Natural killer cell (primary cell): ENCODE measurements at places on chromosomes 11 and 22. TPM values are rescaled to one million over a fixed set of nuclear protein-coding genes. Genes with fewer than 3 reads are reported as not detected.

FUT4 gene
- total RNA-seq = 4.4 TPM

DNA sequence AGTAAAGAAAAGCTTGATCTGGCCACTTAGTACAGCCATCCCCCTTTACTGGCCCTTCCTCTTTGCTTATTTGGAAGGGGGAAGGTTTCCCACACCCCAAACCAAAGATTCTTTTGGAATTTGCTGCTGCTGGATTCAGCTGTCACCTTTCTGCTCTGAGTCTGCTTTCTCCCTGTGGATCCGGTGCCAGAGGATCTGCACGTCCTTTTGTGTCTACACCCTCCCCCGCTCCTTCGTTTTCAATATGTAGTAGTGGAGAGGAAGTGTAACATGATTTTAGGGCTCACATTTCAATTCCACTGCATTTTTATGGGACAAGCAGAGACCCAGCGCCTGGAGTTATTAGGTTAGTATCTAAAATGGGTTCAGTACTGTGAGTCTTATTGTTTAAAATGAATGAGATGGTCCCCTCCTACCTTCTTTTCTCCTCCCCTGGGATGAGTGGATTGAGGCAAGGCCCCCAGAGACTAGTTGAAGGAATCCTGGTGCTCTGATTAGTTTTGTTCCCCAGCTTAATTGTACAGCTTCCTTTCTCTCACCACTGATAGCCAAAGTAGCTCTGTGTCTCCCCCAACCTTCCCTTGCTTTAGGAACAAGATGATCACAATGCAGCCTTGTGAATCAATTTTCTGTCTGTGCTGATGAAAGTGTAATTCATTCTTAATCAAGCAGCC lies 30.5 kb upstream of the CABP7 start:
- peaks cover 32% of the 10 kb centered on the region for H3K36me3 ChIP-seq
- H3K4me3 ChIP-seq = no peak overlapping the region
- H3K27me3 ChIP-seq = no peaks in the 10 kb centered on the region
- H3K4me1 ChIP-seq = no peaks in the 10 kb centered on the region
- no peak overlapping the region for H3K27ac ChIP-seq
- DNase-seq = no peak

- no peaks in the 10 kb centered on the region for H3K36me3 ChIP-seq
- H3K4me3 ChIP-seq = no peak overlapping the region
- DNase-seq = no peak
- H3K4me1 ChIP-seq = peaks cover 76% of the 10 kb centered on the region
Measured at GRCh38 chr11:134229126-134229790, 4.8 kb downstream of the VPS26B start.

GRCh38 chr11:113314389-113315301 lies at the start of gene TTC12:
TSS of gene TTC12 (plus strand) at chr11:113314583. CDS start at chr11:113316258, 1,675 bp downstream.
- H3K36me3 ChIP-seq = no peaks in the 10 kb centered on the region
- H3K27ac ChIP-seq = peak within 1 kb of the TSS; percentile 90
- peaks cover 15% of the 10 kb centered on the region for H3K4me1 ChIP-seq
- DNase-seq = peak; percentile 95
- H3K4me3 ChIP-seq = peak within 1 kb of the TSS; percentile 68

DNA sequence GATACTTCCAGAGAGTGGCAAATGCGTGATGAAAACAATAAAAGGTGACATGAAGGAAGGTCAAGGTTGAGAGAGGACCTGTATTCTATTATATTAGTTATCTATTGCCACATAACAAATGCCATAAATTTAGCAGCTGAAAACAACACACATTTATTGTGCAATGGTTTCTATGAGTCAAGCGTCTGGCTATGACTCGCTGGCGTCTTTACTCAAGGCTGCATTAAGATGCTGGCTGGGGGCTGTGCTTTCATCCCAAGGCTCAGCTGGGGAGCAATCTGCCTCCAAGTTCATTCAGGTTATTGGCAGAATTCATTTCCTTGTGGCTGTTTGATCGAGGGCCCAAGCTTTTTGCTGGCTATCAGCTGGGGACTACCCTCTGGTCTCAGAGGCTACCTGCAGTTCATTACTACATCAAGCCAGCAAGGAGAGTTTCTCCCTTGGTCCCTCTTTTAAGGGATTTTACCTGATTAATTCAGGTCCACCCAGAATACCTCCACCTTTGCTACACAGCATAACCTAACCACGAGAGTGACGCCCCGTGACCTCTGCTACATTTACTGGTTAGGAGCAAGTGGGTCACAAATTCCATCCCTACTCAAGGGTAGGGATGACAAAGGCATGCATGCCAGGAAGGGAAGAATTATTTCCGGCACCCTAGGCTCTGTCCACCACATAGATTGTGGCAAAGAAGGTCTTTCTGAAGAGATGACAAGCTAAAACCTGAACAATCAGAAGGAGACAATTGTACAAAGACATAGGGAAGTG lies 549.1 kb downstream of the MN1 start:
- H3K27me3 ChIP-seq = no peaks in the 10 kb centered on the region
- no peak for DNase-seq
- no peak overlapping the region for H3K4me3 ChIP-seq
- no peak overlapping the region for H3K27ac ChIP-seq

- H3K27me3 ChIP-seq = peaks cover 3% of the 10 kb centered on the region
- no peak overlapping the region for H3K4me3 ChIP-seq
Measured at GRCh38 chr22:30121960-30122359, 41.7 kb downstream of the HORMAD2 start.
